ENCODE measurements at places on chromosomes 4 and X.

GRCh38 chr4:30537456-30537855, 182.7 kb upstream of the PCDH7 start:
- no peak for DNase-seq

- DNase-seq = no peak
Measured at GRCh38 chr4:6928081-6928480, 18.5 kb downstream of the TBC1D14 start.

DNA sequence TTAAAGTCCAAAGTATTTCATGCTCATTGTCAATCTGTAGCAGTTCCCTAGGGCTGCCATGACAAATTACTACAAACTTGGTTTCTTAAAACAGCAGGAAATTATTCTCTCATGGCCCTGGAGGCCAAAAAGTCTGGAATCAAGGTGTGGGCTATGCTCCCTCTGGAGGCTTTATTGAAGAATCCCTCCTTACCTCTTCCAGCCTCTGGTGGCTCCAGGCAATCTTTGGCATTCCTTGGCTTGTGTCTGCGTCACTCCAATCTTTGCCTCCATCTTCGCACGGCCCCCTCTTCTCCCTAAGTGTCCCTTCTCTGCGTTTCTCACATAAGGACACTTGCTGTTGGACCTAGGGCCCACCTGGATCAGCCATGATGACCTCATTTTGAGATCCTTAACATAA, 170.4 kb downstream of the SMIM20 start:
- DNase-seq = no peak

DNA sequence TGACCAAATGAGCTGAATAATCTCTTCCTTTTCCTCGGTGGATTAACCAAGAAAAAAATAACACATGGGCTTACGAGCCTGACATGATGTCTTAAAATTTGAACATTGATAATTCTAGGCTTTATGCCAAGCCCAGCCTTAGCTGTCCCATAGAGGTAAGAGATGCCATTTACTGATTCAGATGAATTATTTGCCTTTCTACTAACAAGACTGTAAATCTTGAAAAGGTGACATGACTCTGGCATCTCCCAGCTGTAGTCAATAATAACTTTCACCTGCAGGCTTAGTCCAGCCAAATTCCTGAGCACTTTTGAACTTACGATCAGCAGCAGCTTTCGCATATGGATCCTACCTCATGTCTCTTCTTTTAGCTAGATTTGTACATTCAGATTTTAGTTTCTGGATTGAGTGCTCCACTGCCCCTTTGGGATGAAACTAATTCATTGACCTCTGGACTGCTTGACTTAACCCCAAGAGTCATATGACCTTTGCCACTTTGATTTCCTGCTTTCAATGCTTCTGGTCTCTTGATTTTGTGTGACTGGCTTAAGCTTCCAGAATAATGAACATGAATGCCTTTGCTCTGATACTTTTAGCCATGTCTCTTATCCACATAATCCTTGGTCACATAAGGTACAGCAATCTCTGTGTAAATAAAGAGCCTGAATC, 876.4 kb upstream of the SLIT2 start:
- no peak for DNase-seq

GRCh38 chr4:101259876-101260275, 87.5 kb downstream of the PPP3CA start:
- DNase-seq = no peak

DNA sequence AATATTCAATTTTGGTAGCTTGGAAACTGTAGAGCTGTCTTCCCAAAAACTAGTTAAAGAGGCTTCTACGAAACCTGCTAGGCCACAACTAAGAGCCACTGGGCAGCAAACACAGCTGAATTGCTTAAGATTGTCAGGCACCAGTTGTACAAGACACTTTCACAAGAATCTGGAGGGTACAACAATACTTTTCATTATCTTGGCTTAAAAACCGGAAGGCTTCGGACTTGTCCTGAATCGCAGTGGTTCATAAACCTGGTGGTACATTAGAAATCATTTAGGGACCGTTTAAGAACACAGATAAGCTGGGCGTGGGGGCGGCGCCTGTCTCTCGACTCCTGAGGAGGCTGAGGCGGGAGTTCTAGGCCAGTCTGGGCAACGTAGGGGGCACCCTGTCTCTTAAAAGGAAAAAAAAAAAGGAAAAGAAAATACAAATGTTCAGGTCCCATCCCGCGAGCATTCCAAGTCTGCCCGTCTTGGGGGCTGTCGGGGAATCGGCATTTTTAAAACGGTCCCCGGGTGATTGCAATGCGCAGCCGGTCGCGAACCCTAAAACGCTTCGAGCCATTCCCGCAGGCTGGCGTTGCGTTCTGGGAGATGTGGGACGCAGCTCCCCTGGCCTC, 763 bp downstream of the PYURF start:
- DNase-seq = no peak

DNA sequence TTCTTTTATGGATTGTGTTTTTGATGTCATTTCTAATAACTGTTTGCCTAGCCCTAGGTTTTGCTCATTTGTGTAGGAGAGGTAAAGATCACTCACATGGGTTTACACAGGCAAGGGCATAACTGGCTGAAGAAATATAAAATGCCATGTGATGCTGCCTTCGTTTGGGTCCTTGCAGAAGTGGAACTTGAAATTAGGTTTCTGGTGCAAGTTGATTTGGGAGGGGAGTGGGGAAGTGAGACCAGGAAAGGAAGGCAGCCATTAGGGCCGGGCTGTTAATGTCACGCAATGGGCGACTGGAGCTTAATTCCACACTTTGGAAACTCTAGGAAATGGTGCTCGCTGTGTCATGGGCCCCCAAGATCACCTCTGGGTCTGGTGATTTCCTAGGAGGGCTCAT, 14.5 kb downstream of the CLCN4 start:
- no peak for DNase-seq

DNA sequence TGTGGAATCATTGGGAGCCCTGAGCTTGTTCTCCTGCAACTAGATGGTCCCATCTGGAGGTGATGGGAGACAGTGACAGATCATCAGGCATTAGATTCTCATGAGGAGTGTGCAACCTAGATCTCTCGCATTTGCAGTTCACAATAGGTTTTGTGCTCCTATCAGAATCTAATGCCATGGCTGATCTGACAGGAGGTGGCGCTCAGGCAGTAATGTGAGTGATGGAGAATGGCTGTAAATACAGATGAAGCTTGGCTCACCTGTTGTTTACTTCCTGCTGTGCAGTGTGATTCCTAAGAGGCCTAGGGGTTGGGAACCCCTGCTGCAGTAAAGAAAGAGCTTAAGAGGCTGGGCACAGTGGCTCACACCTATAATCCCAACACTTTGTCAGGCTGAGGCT, 42.2 kb upstream of the PUDP start:
- no peak for DNase-seq

DNA sequence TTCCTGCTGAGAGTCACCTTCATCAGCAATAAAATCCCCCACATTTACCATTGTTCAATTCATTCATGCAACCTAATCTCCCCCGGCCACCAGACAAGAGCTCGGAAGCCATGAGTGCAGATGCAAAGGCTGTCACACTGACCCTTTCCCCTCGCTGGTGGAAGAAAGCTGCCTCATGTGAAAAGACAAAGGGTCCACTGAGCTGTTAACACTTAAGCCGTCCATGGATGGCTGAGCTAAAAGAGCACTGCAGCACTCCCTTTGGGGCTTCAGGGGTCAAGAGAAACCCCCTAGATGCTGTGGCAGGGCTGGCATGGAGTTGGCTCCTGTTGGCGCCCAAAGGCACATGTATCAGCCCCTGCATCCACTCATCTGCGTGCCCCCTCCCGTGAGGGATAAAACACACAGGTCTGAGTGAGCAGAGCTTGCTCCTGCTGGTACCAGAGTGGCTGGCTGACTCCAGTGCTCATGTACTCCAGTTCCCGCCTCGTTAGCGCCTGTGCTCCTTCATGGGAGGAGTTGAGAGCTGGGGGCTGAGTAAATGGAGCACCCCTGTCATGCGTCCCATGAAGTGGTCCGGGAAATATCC, 216.5 kb downstream of the PDHA2 start:
- no peak for DNase-seq

GRCh38 chrX:786441-786881, 155.9 kb downstream of the SHOX start:
- DNase-seq = no peak

GRCh38 chr4:94758141-94758699, 465 bp downstream of the BMPR1B start:
- no peak for DNase-seq

- DNase-seq = no peak
Measured at GRCh38 chrX:132651421-132652086, 162.7 kb upstream of the MBNL3 start.

GRCh38 chrX:22575161-22575845, 302.6 kb downstream of the CBLL2 start:
- no peak for DNase-seq

GRCh38 chr4:98969878-98970785, 25.4 kb upstream of the METAP1 start:
- DNase-seq = no peak

DNA sequence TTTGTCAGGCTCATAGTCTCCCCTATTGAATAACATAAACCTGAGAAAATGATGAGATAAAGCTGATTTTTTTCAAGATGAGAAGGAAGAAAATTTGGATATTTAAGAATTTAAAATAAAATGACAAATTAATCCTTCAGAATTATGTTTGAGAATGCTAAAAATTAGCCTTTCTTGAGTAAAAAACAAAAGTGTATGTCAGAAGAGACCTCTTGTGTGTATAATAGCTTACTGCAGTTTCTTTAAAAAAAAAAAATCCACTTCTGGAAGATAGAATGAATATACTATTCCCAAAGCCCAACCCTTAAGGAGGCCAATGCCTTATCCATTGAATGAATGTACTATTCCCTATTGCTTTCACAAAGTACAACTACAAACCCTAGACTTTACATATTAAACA, 281.8 kb downstream of the RAPGEF2 start:
- no peak for DNase-seq

GRCh38 chr4:14596437-14596836, 405.8 kb upstream of the CPEB2 start:
- DNase-seq = no peak

GRCh38 chrX:110114260-110114776, 111.4 kb downstream of the TMEM164 start:
- no peak for DNase-seq

DNA sequence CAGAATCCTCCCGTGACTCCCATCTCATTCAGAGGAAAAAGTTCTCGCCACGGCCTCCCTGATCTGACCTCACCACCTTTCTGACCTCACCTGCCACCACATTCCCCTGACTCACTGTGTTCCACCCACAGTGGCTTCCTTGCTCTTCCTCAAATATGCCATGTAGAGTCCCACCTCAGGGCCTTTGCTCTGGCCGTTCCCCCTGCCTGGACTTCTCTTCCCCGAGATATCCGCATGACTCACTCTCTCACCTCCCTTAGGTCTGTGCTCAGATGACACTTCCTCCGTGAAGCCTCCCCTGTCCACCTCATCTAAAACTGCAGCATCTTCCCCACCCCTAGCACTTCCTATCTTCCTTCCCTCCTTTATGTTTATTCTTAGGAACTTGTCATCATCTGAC, 7.2 kb upstream of the TSPYL2 start:
- DNase-seq = no peak

GRCh38 chr4:133208694-133209285, 59.7 kb downstream of the PCDH10 start:
- no peak for DNase-seq
